ENCODE measurements at places on chromosomes 13 and 19. TPM values are rescaled to one million over a fixed set of nuclear protein-coding genes. Genes with fewer than 3 reads are reported as not detected.

COL4A1 gene
- total RNA-seq = 235 TPM

NPAS1 gene
- 1.4 TPM for total RNA-seq

ZNF223 gene
- total RNA-seq = 3.8 TPM

CYP2A7 gene
- total RNA-seq = not detected

FBXO27 gene
- 17.7 TPM for total RNA-seq

CYP4F2 gene
- not detected for total RNA-seq

PRX gene
- 5.0 TPM for total RNA-seq

KIR3DL1 gene
- total RNA-seq = not detected

WDR83 gene
- 11.0 TPM for total RNA-seq

FCAR gene
- not detected for total RNA-seq

TPM4 gene
- 413 TPM for total RNA-seq

GFY gene
- not detected for total RNA-seq

NOVA2 gene
- 1.8 TPM for total RNA-seq

DNA sequence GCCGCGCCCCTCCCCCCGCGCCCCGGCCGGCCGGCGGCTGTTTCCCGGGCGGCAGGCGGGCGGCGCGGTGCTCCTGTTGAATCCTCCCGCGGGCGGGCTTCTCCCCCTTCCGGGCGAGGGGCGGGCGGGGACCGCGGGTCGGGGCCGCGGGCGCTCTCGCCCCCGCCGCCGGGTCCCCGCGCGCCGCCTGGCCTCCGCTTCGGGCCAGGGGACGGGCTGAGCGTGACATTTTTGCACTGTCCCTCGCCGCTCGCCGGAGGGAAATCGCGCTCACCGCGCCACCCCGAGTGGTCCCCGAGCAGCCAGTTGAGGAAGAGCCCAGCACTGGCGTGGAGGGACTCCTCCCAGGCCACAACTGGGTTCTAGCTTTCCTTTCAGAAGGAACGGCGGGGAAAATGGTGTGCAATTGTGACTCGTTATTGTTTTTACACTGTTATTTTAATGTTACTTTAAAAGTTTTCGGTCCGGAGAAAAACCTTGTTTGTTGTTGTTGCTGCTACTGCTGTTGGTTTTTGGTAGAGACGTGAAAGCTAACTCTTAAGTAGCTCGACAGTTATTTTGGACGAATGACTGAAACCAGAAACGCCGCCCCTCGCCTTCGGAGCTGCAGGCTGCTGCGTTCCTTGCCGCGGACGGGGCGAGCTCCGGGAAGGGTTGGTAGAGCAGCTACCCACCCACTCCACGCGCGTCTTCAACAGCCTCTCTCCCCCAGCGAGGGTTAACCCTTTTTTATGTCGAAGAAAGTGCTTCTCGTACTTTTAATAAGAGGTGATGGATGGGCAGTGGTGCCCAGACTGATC, 959 bp downstream of the PDS5B start:
- H3K27ac ChIP-seq = peak overlapping the region; percentile 92
- H3K27me3 ChIP-seq = no peaks in the 10 kb centered on the region
- H3K4me3 ChIP-seq = peak overlapping the region; percentile 87
- no peaks in the 10 kb centered on the region for H3K36me3 ChIP-seq
- peaks cover 45% of the 10 kb centered on the region for H3K4me1 ChIP-seq

GRCh38 chr19:18046059-18046718, 38.2 kb downstream of the ARRDC2 start:
- no peak for DNase-seq
- H3K27me3 ChIP-seq = no peaks in the 10 kb centered on the region
- H3K36me3 ChIP-seq = no peaks in the 10 kb centered on the region
- no peak overlapping the region for H3K4me3 ChIP-seq
- peak overlapping the region; percentile 63 for H3K27ac ChIP-seq
- H3K4me1 ChIP-seq = peaks cover 4% of the 10 kb centered on the region

DNA sequence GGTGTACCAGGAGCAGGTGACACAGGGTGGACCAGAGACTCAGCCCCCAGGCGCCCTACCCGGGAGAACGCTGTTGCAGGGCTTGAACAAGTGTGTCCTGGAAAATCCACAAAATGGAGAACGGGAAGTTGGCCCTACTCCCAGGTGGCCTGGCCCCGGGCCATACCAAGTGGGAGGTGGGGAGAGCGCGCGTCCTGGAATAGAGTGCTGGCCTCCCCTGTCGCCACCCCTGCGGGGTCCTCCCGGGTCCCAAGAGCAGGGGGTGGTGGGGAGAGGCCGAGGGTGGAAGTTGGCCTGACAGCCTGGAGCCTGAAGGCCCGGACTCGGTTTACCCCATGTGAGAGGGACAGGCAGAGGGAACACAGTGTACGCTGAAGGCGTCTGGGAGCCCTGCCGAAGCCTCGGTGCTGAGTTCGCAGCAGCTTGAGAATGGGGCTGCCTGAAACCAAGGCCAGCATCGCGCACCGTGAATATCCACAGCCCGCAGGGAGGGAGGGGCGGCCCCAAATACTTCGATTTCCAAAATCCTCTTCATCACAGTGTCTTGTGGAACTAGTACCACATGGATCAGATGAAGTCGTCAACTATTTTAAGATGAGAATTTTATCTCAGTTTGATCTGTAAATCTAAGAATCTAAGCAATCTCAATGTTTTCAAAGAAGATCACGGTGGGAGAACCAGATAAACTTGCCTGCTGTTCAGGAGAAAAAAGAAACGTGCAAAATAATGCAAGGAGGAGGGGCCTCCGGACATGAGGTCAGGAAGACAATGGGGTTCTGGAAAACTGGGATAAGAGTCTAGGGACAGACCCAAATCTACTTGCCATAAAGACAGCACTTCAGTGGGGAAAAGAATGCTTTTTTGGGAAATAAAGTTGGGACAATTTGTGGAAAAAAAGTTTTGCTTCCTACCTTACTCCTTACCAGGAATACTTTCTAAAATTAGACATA, 10.4 kb upstream of the KLF16 start:
- H3K27me3 ChIP-seq = no peaks in the 10 kb centered on the region
- H3K27ac ChIP-seq = peak overlapping the region; percentile 95
- no peak overlapping the region for H3K4me3 ChIP-seq
- H3K36me3 ChIP-seq = peaks cover 17% of the 10 kb centered on the region
- H3K4me1 ChIP-seq = no peaks in the 10 kb centered on the region

DNA sequence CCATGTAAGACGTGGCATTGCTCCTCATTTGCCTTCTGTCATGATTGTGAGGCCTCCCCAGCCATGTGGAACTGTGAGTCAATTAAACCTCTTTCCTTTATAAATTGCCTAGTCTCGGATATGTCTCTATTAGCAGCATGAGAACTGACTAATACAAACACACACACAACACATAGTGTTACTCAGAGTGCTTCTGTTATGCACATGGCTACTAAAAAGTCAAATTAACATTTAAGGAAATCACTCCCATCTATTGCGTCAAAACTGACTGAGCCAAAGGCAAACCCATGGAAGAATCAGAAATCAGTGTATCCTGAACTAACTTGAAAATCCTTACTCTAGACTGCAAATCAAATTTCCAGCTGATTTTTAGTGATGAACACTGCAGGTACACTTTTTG, 209.2 kb downstream of the RBM26 start:
- H3K4me1 ChIP-seq = no peaks in the 10 kb centered on the region
- no peak overlapping the region for H3K27ac ChIP-seq
- no peaks in the 10 kb centered on the region for H3K36me3 ChIP-seq
- H3K4me3 ChIP-seq = no peak overlapping the region
- DNase-seq = no peak
- no peaks in the 10 kb centered on the region for H3K27me3 ChIP-seq

DNA sequence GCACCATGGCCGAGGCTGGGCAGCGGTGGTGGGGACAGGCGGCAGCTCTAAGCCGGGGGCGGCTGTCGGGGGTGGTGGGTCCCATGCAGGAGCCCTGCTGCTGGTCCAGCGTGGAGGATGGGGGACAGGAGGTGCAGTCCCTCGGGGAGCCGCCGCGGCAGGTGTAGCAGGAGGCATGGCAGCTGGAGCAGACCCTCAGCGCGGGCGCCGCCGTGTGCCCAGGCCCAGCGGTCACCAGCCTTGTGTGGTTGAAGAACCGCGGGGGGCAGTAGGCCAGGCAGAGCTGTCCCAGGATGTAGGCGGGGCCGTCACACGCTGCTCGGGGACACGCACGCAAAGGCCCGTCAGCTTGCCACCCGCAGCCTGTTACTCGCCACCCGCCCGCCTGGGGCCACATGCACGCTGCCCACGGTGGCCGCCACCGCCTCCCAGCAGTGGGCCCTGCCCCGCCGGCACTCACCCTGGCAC, 2.9 kb upstream of the C19orf25 start:
- no peak overlapping the region for H3K4me3 ChIP-seq
- peak; percentile 65 for DNase-seq
- H3K36me3 ChIP-seq = no peaks in the 10 kb centered on the region
- H3K27me3 ChIP-seq = no peaks in the 10 kb centered on the region
- no peaks in the 10 kb centered on the region for H3K4me1 ChIP-seq

DNA sequence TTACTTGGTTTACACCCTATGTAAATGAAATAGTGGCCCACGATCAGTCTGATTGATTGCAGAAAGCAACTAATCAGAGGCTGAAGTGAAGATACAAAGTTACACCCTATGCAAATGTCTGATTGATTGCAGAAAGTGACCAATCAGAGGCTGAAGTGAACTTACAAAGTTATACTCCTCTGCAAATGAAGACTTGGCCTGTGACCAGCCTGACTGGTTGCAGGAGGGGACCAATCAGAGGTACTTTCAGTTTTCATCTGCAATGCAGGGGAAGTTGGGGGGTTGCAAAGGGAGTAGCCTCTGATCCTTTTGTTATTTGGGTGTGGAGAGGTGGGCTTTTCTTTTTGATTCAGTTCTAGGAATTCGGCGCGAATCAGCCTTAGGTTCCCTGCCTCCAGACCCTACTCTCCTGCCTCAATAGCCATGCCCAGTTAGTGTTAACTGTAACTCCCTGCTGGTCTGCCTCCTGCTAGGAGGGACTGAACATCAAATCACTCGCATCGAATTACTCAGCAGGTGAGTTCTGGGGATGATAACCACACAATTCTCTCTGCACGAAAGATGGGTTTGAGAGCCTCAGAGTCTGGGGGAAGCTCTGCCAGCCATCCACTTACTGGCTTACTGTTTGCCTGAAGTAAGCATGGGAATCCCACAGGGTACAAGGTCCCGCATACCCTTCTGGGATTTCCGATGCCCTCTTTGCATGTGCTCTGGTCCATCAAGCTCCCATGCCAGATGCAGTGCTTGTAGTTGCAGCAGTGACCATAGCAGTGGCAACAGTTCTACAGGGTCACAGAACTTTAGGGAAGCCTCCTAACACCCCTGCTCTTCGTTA, 7.5 kb downstream of the ARL11 start:
- H3K4me1 ChIP-seq = no peaks in the 10 kb centered on the region
- no peaks in the 10 kb centered on the region for H3K27me3 ChIP-seq
- H3K4me3 ChIP-seq = peak overlapping the region; percentile 12
- no peak for DNase-seq

DNA sequence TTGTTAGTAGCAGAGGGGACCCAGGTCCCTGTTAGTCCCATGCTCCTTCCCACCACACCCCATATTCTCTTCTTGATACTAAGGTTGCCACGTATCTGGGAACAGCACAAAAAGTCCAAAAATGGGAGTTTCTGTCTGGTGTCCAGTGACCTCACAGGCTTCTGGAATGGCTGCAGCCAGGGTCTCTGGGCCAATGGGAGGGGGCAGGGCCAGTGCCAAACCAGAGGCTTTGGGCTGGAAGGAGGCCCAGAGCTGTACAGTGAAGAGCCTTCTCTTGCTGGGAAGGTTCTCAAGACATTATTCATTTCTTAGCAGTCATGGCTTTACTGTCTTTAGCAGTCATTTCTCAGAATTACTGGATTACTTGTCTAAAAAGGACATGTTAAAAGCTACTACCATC, 119.2 kb downstream of the FRY start:
- peak overlapping the region; percentile 71 for H3K27ac ChIP-seq
- peak; percentile 89 for DNase-seq
- no peak overlapping the region for H3K4me3 ChIP-seq
- no peaks in the 10 kb centered on the region for H3K36me3 ChIP-seq
- H3K27me3 ChIP-seq = no peaks in the 10 kb centered on the region
- H3K4me1 ChIP-seq = peaks cover 49% of the 10 kb centered on the region

DNA sequence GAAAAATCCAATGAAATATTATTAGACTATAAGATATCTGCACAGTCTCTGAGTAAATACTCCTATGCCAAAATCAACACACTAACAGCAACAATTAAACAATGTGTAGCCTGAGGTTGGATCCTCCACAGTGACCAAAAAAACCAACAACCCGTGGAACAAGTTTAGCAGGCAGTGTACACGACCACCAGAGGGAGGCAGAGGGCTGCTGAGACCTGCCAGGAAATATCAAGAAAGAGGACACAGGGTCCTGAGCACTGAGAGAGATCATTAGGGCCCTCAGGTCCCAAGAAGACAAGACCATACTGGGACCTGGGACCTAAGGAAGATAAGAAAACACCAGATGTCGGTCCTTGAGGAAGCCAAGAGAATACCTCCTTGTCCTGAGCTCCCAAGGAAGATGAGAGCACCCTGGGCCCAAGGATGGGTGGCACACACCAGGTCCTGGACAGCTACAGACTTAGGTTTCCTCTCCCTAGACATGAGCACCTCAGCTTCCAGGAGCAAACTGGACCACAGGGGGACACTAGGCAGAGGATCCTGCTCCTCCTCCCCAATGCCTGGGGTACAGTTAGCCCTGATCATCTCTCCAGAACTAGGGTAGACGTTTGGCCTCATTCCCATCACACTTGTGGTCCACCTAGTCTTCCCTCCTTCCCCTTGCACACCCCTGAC, 822 bp upstream of the ZNF274 start:
- H3K4me3 ChIP-seq = peak overlapping the region; percentile 77
- no peak for DNase-seq
- H3K4me1 ChIP-seq = no peaks in the 10 kb centered on the region
- peaks cover 22% of the 10 kb centered on the region for H3K36me3 ChIP-seq

GRCh38 chr19:12956446-12957388, at the start of gene GADD45GIP1:
GADD45GIP1 (minus strand) TSS chr19:12957223; CDS start chr19:12957212, 11 bp downstream.
- H3K27ac ChIP-seq = peak within 1 kb of the TSS; percentile 91
- peak; percentile 88 for DNase-seq
- no peaks in the 10 kb centered on the region for H3K27me3 ChIP-seq
- H3K4me3 ChIP-seq = peak within 1 kb of the TSS; percentile 91
- peaks cover 31% of the 10 kb centered on the region for H3K36me3 ChIP-seq

- no peaks in the 10 kb centered on the region for H3K36me3 ChIP-seq
- no peaks in the 10 kb centered on the region for H3K27me3 ChIP-seq
- no peaks in the 10 kb centered on the region for H3K4me1 ChIP-seq
These were observed 5.1 kb upstream of the ZNF227 start for GRCh38 chr19:44207126-44207803.

GRCh38 chr19:7701654-7702457, at the start of gene FCER2:
FCER2 (minus strand) TSS chr19:7702131; CDS start chr19:7699760, 2,371 bp downstream.
- no peaks in the 10 kb centered on the region for H3K4me1 ChIP-seq
- peaks cover 35% of the 10 kb centered on the region for H3K27me3 ChIP-seq
- no peak within 1 kb of the TSS for H3K4me3 ChIP-seq
- DNase-seq = no peak
- H3K27ac ChIP-seq = no peak within 1 kb of the TSS
- no peaks in the 10 kb centered on the region for H3K36me3 ChIP-seq

- peak; percentile 61 for DNase-seq
- no peaks in the 10 kb centered on the region for H3K27me3 ChIP-seq
- no peaks in the 10 kb centered on the region for H3K4me1 ChIP-seq
- H3K36me3 ChIP-seq = no peaks in the 10 kb centered on the region
These were observed 1.1 kb downstream of the MAB21L1 start for GRCh38 chr13:35475212-35475959.

- peaks cover 96% of the 10 kb centered on the region for H3K4me1 ChIP-seq
- H3K36me3 ChIP-seq = no peaks in the 10 kb centered on the region
- no peak overlapping the region for H3K4me3 ChIP-seq
- no peak for DNase-seq
- no peaks in the 10 kb centered on the region for H3K27me3 ChIP-seq
These were observed 7.8 kb downstream of the ACTN4 start for GRCh38 chr19:38655148-38655824.

GRCh38 chr19:6765738-6766356, 1.4 kb downstream of the SH2D3A start:
- no peaks in the 10 kb centered on the region for H3K36me3 ChIP-seq
- no peaks in the 10 kb centered on the region for H3K4me1 ChIP-seq
- no peak for DNase-seq
- peaks cover 20% of the 10 kb centered on the region for H3K27me3 ChIP-seq
